Aorta (tissue), 5 donors: ENCODE measurements at places on chromosomes 3 and 15. TPM values are rescaled to one million over a fixed set of nuclear protein-coding genes. Genes with fewer than 3 reads are reported as not detected.

- H3K27me3 ChIP-seq, result no peaks in the 10 kb centered on the region
- no peaks in the 10 kb centered on the region for H3K36me3 ChIP-seq
- no peaks in the 10 kb centered on the region for H3K4me1 ChIP-seq
- no peak for DNase-seq
- H3K4me3 ChIP-seq, result no peak overlapping the region
These were observed 255.3 kb upstream of the LRTM1 start for GRCh38 chr3:55183201-55183600.

GRCh38 chr15:88490036-88490435, 22.5 kb downstream of the MRPS11 start:
- H3K4me3 ChIP-seq, result no peak overlapping the region
- H3K36me3 ChIP-seq, result no peaks in the 10 kb centered on the region
- DNase-seq, result no peak
- no peaks in the 10 kb centered on the region for H3K4me1 ChIP-seq

DNA sequence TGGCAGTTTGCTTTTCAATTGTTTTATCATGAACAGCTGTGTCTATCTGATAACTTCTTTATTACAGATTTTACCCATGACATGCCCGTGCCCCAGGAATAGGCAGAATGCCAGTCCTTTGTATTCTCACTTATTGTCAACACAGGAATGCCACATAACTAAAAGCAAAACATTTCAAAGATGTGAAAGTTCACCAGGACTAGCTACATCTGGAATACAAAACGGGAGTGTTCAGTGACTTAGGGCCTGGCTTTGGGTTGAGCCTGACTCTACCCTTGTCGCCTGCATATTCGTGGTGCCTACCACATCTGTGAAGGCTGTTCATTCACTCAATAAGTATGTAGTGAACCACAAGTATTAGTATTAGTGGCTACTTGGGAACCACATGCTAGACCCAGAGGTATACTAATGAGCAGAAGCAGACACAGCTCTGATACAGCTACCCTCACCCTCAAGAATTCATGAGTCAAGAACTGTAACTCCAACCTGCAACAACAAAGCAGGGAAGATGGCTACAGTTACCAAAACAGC, 2.9 kb downstream of the TNFSF10 start:
- no peak overlapping the region for H3K27ac ChIP-seq
- H3K36me3 ChIP-seq, result no peaks in the 10 kb centered on the region
- no peaks in the 10 kb centered on the region for H3K27me3 ChIP-seq
- DNase-seq, result no peak
- H3K4me3 ChIP-seq, result no peak overlapping the region

DNA sequence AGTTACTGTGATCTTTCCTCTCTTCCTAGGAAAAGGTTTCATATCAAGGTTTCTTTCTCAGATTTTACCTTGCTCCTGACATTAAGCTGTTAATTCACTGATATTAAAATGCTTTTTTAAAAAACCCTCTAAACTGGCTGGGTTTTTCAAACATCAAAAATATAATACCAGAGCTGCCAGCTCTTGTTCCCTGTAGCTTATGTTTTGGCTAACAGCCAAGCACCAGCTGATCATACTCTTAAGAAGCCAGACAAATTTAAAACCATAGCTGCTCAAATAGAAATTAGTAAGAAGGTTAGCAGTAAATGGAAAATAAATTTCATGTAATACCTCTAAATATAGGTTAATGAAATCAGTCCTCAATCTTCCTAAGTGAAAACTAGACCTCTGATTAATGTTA, 657.5 kb downstream of the GRM7 start:
- no peak overlapping the region for H3K27ac ChIP-seq
- no peak for DNase-seq
- no peaks in the 10 kb centered on the region for H3K4me1 ChIP-seq
- no peak overlapping the region for H3K4me3 ChIP-seq

DNA sequence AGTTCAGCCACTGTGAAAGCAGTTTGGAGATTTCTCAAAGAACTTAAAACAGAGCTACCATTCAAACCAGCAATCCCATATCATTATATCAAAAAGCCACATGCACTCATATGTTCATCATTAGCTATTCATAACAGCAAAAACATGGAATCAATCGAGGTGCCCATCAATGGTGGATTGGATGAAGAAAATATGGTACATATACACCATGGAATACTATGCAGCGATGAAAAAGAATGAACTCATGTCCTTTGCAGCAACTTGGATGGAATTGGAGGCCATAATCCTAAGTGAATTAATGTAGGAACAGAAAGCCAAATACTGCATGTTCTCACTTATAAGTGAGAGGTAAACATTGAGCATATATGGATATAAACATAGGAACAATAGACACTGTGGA, 32.1 kb downstream of the IMPG2 start:
- no peaks in the 10 kb centered on the region for H3K36me3 ChIP-seq
- H3K4me3 ChIP-seq, result no peak overlapping the region
- no peak overlapping the region for H3K27ac ChIP-seq
- H3K4me1 ChIP-seq, result no peaks in the 10 kb centered on the region
- no peaks in the 10 kb centered on the region for H3K27me3 ChIP-seq

GRCh38 chr3:47522082-47522987, 8.8 kb upstream of the ELP6 start:
- no peak overlapping the region for H3K4me3 ChIP-seq
- H3K27me3 ChIP-seq, result no peaks in the 10 kb centered on the region
- peak; percentile 87 for DNase-seq
- H3K27ac ChIP-seq, result no peak overlapping the region
- no peaks in the 10 kb centered on the region for H3K4me1 ChIP-seq

GRCh38 chr15:52146776-52147175, 34.2 kb upstream of the BCL2L10 start:
- H3K36me3 ChIP-seq, result peaks cover 6% of the 10 kb centered on the region
- no peak overlapping the region for H3K27ac ChIP-seq
- H3K4me3 ChIP-seq, result no peak overlapping the region
- no peaks in the 10 kb centered on the region for H3K4me1 ChIP-seq
- H3K27me3 ChIP-seq, result no peaks in the 10 kb centered on the region

PPP1R14D gene
- total RNA-seq, result not detected

CPN2 gene
- not detected for total RNA-seq

WDR93 gene
- not detected for total RNA-seq

DNA sequence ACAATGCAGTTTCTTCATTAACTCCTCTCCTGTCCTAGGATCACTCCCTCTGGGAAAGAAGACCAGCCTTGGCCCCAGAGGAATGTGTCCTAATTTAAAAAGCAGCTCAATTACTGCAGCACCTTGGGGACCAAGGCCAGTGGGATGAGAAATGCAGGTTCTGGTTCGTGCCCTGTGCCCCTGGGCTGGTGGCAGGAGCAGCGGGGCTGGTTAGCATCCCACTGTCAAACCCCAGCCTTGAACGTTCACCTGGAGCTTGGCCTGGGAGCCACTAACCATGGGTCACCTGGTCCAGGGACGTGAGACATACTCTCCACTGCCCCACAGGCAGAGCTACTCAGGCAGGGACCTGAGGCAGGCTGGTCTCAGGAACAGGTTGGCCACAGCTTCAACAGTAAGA, 8.4 kb upstream of the RTP3 start:
- H3K4me1 ChIP-seq, result no peaks in the 10 kb centered on the region
- H3K27me3 ChIP-seq, result no peaks in the 10 kb centered on the region
- no peaks in the 10 kb centered on the region for H3K36me3 ChIP-seq
- no peak overlapping the region for H3K27ac ChIP-seq
- no peak overlapping the region for H3K4me3 ChIP-seq
- no peak for DNase-seq

ACKR4 gene
- total RNA-seq, result 15.5 TPM

DNA sequence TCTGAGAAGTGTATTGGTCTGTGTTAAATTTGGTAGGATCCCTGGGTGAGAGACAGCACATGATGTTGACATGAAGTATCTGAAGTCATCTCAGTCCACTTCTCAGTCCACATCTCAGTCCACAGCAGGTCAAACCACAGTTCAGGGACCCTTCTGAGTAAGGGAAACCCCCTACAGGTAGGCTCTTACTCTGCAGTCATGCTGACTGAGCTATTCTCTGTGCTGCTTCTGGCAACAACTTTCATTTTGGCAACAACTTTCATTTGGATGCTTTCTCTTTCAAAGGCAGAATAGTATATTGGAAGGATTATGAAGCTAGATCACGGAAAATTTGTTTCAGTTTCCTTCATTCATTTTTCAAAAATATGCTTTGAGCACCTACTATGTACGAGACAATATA, 178.2 kb upstream of the GOLIM4 start:
- H3K4me1 ChIP-seq, result no peaks in the 10 kb centered on the region
- no peak overlapping the region for H3K27ac ChIP-seq
- no peak for DNase-seq
- no peak overlapping the region for H3K4me3 ChIP-seq

DNA sequence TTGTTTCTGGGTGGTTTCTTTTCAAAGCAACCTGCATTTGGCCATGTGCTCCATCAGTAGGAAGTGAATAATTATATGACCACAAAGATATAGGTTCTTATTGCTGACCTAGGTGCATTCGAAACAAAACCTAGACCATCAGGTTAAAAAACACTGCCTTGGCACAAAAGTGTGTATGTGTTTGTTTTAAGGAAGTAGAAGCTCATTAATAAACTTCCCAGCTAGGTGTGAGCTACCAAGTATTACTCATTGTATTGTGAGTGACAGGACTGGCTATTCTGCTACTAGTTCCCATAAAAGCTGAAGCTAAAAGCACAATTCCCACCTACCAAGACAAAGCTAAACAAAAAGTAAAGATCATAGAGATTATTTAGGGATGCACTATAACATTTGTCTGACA, 168.2 kb downstream of the TP63 start:
- H3K27ac ChIP-seq, result no peak overlapping the region
- no peak for DNase-seq
- H3K4me3 ChIP-seq, result no peak overlapping the region
- H3K27me3 ChIP-seq, result no peaks in the 10 kb centered on the region
- H3K36me3 ChIP-seq, result no peaks in the 10 kb centered on the region

REC114 gene
- total RNA-seq, result not detected

GRCh38 chr15:59843609-59844008, 154.5 kb upstream of the BNIP2 start:
- no peak overlapping the region for H3K4me3 ChIP-seq
- no peak overlapping the region for H3K27ac ChIP-seq
- no peaks in the 10 kb centered on the region for H3K36me3 ChIP-seq
- no peaks in the 10 kb centered on the region for H3K4me1 ChIP-seq

DNA sequence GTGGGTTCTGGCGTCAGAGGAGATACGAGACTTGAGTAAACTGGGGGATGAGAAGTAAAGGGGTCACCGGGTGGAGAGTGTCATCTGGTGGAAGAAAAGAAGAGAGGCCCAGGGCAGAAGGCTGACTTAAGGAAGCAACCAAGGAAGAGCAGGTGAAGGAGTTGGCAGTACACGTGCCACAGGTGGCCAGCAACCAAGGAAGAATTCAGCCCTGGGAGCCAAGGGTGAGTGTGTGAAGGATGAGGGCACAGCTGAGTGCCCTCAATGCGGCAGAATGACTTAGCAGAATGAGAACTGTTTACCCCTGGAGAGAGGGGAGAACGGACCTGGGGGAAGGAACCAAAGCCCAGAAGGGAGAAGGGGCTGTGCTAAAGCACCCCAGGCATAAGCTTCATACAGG, 71.3 kb downstream of the WHAMM start:
- no peaks in the 10 kb centered on the region for H3K27me3 ChIP-seq
- H3K4me1 ChIP-seq, result no peaks in the 10 kb centered on the region
- H3K4me3 ChIP-seq, result no peak overlapping the region
- no peak overlapping the region for H3K27ac ChIP-seq

TMEM207 gene
- total RNA-seq, result not detected

GSK3B gene
- total RNA-seq, result 37.8 TPM

DNA sequence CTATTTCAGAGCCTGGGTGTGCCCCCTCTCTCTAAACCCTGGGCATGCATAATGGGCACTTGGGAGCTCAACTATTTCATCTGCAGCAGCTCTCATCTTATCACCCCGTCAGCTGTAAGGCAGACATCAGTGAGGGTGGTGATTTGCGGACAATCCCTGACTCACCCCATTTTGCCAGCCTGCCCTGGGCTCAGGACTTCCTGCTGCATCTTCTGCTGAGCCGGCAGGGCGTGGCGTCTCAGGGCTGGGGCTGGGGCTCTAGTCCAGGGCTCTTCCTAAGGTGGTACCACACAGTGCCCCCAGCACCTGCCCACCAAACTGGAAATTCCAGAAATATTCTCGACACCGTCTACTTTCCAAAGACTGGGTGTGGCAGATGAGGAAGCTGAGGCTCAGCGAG, 925 bp upstream of the PSTPIP1 start:
- H3K27me3 ChIP-seq, result no peaks in the 10 kb centered on the region
- H3K36me3 ChIP-seq, result no peaks in the 10 kb centered on the region
- H3K4me1 ChIP-seq, result no peaks in the 10 kb centered on the region
- no peak overlapping the region for H3K27ac ChIP-seq
- no peak overlapping the region for H3K4me3 ChIP-seq
- peak; percentile 79 for DNase-seq

FETUB gene
- not detected for total RNA-seq
